ENCODE measurements at places on chromosomes 4 and X.

- DNase-seq: no peak
Measured at GRCh38 chr4:41921476-41921875, 13.8 kb upstream of the TMEM33 start.

DNA sequence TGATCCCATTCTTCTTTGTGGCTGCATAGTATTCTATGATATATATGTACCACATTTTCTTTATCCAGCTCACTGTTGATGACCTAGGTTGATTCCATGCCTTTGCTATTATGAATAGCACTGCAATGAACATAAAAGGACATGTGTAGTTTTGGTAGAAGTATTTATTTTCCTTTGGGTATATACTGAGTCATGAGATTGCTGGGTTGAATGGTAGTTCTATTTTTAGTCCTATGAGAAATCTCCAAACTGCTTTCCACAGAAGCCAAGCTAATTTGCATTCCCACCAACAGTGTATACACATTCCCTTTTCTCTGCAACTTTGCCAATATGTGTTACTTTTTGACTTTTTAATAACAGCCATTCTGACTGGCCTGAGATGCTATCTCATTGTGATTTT lies 278.3 kb downstream of the PCDH18 start:
- DNase-seq: no peak

DNA sequence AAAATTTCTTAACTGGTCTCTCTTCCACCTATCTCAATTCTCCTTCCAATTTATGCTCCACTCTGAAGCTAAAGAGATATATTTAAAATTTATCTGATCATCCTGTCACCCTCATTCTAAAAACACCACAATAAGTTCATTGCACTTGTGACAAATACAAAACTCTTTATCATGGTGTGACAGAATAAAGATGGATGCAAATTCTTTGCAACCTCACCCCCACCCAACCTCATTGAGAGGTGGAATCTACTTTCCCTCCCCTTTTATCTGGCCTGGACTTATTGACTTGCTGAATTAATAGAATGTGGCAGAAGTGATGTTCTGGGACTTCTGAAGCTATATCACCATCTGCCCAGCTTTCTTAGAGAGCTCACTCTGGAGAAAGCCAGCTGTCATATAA lies 46.5 kb downstream of the IDS start:
- DNase-seq: no peak

DNA sequence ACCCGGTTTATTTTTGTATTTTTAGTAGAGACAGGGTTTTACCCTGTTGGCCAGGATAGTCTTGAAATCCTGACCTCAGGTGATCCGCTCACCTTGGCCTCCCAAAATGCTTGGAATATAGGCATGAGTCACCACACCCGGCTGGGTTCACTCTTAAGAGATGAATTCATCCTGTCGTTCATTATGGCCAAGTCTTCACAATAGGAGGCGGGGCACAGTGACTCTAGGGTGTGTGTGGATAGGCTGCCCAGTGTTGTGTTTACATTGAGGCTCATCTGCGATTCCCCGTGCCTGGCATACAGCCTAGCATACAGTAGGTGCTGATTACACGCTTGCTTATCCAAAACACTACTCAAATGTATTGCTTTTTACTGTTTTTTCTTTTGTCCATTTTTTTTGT lies 41.3 kb upstream of the IGFBP7 start:
- DNase-seq: no peak

DNA sequence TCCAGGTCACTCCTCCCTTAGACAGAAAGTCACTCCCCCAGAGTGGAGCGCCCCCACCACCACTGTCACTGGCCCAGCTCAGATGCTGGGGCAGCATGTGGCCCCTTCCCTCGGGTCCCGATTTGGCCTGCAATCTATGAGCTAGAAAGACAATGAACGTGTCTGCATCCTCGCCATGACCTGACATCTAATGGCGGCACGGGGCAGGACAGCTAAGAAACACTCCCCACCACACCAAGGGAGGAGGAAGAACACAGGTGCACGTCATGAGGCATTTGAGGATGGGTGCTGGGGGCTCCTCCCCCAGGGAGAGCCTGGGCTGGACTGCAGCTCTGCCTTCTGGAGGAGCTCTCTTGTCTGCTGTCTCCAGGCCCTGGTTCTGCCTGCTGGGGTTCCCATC lies 8.7 kb downstream of the RNF212 start:
- DNase-seq: no peak
